OCI-M1 (cell line): ENCODE measurements at places on chromosomes 2 and 18.
A peak's percentile ranks its signal among the peaks of the same experiment; 100 is the strongest.

- DNase-seq, result peak; percentile 74
Observed at GRCh38 chr18:21914739-21915319, 174.2 kb downstream of the MIB1 start.

GRCh38 chr2:168160897-168161296 is 86.5 kb downstream of the STK39 start:
- DNase-seq, result peak; percentile 33

GRCh38 chr2:140814141-140814540 is 1316.7 kb downstream of the LRP1B start:
- DNase-seq, result no peak

DNA sequence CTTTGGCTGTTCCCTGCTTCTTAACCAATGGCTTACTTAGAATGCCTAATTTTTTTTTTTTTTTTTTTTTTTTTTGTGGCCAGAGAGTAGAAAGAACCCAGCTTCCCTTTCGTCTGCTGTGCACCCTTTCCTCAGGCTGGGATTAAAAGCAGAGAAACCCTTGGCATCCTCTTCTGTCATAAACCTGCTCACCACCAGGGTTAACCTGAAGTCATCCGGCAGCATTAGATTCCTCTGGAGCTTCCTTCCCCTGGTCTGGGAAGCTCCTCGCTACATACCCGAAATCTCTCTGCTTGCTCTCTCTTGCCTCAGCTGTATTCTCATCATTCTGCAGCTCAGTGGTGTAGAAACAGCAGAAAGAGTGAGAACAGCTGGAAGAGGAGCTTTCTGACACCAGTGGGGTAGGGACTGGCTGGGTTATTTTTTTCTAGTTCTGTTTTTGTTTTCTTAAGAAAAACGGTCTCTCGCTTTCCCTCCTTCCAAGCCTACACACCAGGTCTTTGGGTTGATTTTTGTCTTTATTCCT is 339.0 kb upstream of the MEIS1 start:
- no peak for DNase-seq

GRCh38 chr2:189254268-189254883 is 74.8 kb upstream of the COL5A2 start:
- DNase-seq, result no peak

GRCh38 chr2:68411397-68412126 is 46.5 kb downstream of the PLEK start:
- peak; percentile 87 for DNase-seq

DNA sequence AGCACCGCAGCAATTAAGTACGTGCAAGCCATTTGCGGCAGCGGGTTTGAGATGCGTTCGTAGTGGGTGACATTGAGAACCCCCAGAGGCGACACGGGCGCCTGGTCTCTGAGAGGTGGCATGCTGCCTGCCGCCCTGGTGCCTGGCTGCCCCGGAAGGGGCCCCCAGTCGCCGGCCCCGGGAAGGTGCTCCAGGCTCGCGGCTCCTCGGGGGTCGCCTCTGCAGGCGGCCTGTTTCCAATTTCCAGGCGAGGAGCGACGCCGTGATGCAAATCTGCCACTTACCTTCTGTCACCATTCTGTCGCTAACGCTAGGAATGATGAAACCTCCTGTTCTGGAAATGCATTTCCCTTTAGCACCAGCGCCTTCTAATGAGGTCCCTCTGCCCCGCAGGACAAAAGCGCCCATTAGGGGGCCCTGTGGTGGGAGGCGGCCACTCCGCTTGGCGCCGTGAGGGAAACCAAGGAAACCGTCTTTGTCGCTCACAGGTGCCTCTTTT is 13.0 kb downstream of the KIF5C start:
- DNase-seq, result no peak

DNA sequence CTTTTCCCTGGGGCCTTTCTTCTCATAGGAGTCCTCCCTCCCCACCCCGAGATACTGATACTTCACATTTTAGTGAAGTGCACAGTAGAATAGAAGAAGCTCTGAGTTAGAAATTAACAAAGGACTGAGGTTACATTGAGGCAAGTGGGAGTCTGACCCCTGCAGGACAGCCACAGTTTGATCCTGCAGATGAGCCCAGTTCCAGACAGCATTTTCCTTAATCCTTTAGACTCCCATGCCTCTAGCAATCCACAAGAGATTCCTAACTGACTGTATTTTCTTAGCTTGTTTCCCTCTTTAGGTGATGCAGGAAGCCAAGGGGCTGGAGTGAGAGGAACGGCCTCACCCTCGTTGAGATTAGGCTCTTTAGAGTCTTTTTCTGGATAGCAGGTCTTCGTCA is 204.0 kb downstream of the CYRIA start:
- DNase-seq, result no peak

DNA sequence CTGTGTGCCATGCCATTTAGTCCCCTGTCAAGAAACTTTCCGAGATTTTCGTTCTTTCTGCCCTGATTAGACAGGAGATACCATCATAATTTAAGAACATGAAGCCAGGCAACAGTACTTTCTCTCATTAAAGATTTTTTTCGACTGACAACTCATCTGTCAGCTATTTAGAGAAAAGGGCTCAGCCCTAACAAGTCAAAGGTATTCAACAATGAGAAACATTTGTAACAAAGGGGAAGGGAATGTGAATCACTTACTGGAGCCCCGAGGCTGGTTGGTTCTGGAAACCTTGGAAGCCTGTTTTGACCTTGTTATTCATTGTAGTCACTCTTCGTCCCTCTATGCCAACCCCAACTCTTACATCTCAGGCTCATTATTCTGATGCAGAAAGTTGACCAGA is 199.4 kb downstream of the SPP2 start:
- no peak for DNase-seq

DNA sequence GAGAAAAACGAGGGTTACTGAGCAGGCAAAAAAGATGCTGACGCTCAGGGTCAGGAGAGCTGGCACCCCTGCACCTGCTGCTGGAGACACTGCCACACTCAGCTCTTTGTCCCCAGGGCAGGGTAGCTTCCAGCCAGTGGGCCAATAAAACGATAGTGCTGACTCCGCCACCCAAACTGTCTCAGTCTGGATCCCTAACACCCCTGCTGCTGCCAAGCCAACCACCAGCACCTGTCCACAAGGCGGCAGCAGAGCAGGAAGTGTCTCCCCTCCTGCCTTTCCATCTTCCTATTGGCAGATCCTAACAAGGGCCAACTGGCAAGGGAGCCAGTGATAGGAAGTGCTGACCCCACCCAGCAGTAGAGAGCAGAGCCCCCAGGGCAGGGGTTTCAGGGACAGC is 531.5 kb upstream of the SALL3 start:
- DNase-seq, result no peak

DNA sequence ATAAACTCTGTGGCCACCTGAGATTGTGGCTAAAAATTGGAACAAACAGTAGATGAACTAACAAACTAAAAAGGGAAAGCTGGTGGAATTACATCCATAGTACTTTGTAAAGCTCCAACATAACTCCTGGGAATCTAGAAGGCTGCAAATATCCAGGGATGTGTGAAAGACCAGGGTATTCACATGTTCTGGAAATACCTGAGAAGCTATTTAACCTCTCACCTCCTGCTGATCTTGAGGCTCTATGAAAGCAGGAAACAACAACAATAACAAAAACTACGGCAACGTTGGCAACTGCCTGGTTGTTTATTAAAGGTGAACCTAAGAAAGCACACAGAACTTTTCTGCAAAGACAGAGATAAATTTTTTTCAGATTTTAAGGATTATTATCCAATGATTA is 171.3 kb downstream of the CCDC178 start:
- DNase-seq, result no peak

DNA sequence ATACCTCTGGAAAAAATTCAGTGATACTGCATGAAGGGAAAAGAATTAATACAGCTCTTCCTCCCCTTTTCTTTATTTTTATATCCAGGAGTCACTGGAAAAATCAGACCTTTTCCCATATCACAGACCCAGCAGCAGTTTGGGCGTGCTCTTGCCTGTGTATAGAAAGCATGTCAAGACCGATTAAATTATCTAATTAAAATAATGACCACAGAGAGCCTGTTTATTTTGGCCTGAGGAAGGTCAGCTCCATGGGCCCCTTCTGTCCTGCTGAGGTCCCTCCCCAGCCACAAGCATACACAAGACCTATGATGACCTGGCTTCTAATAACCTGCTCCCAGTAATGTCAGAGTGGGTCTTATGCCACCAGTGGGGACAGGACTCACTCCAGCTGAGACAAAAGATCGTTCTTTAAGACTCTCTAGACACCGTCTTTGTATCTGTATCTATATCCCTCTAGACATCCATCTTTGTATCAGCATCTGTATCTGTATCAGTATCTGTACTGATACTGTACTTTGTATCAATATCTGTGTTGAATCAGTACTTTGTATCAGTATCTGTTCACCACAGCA is 147.8 kb downstream of the VAPA start:
- DNase-seq, result no peak

DNA sequence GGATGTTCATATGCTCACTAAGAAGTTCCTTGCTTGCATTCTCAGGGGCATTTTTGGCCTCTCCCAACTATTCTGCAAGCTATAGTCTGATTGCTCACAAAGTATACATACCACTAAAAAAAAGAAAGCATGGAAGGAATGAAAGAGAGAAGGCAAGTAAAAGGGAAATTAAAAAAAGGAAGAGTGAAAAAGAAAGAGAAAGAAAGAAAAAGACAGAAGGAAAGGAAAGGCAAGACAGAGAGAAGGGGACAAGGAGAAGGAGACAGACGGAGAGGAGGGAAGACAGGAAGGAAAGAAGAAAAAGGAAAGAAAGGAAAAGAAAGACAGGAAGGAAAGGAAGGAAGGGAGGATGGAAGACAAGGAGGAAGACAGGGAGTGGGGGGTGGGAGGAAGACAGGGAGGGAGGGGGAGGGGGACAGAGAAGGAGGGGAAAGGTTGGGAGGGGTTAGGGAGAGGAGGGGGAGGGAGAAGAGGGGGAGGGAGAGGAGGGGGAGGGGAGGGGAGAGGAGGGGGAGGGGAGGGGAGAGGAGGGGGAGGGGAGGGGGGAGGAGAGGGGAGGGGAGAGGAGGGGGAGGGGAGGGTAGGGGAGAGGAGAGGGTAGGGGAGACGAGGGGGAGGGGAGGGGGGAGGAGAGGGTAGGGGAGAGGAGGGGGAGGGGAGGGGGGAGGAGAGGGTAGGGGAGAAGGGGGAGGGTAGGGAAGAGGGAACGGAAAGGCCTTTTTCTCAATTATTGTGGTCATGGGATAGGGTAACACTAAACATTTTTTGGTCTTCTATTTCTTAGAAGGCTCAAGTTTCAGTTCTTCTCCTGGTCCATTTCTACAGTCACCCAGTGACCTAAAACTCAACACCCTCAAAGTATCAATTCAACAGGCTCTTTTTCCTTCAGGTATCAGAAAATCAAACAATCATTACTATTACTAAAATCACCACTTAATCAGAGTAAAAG is 50.7 kb downstream of the CERKL start:
- no peak for DNase-seq
